Fibroblast of mammary gland (primary cell): ENCODE measurements at places on chromosomes 5 and 9.

- DNase-seq, result no peak
Observed at GRCh38 chr5:125882061-125882460, 541.1 kb upstream of the GRAMD2B start.

DNA sequence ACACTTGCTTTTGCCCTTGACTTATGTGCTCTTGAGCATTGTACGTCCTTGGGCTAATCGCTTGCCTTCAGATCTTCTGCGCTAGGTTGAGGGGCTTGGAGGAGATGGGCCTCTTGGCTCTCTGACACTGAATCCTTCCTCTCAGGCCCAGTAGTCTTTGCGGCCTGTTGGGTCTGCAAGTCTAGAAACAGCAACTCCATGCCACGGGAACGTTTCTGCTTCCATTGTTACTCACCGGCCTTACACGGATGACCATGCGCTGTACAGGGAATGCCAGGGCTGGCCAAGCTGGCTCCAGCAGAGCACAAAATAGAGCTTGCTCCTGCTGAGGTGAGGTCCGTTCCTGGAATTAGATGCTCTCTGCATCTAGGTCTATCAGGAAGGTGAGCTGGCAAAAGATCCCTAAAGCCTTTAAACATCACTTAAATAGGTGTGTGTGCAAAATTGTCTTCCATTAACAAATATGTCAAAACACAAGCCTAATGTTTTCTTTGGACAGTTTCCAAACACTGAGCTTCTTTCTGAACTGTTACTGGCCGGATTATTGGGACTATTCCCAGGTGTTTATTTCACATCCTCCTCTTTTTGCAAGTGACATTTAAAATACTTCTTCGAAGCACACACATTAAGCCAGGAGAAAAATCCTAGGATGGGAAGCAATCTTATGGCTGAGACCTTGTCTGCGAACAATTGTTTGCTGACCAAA is 29.7 kb downstream of the DAPK1 start:
- DNase-seq, result no peak

DNA sequence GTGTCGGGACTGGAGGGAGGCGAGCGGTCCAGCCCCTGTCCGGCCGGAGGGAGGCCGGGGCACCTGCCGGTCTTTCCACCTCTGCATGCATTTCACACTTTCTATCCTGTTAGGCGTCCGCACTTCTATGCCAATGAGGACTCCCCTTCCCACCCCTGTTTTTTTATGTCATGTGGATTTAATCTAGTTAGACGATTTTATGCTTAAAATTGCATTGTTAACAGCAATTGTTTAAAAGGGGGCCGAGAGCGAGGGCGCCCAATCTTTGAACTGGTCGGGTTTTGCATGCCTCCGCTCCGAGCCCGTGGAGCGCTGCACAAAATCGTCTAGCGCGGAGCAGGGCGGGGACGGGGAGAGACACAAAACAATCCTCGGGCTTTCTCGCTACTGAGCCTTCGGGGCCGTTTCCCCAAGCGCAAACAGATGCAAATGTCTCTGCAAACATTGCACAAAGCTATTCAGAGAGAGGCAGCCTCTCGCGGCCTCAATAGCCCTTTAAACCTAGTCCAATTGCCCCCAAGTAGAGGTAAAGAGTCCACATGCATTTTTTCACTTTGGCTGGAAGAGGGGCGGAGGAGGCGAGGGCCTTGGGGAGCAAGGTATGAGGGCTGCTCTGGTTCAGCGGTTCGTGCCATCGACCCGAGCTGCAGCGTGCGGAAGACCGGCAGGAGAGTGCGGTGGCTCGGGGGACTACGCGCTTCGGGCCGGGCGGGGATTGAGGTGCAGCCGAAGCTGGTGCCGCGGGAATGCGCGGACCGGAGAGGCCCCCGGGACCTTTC is 37.5 kb upstream of the TIFAB start:
- peak; percentile 15 for DNase-seq

- no peak for DNase-seq
Observed at GRCh38 chr5:465591-466403, 22.8 kb downstream of the EXOC3 start.
